Suppressor macrophage (primary cell): ENCODE measurements at places on chromosomes 5 and 9.

- DNase-seq, result peak; percentile 1
These were observed 1828.8 kb downstream of the MAT2B start for GRCh38 chr5:165334201-165334600.

DNA sequence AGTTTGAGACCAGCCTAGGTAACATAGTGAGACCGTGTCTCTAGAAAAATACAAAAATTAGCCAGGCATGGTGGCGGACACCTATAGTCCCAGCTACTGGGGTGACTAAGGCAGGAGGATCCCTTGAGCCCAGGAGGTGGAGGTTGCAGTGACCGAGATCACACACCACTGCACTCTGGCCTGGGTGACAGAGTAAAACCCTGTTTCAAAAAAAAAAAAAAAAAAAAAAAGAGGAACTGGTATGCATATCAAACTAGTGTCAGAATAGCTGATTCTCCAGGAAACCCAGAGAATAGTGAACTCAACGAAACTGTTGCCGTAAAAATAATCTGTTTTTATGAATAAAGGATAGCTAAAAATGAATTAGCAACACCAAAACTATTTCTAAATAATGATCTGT is 126.6 kb upstream of the BASP1 start:
- DNase-seq, result peak; percentile 53

- no peak for DNase-seq
These were observed 1163.0 kb downstream of the TAF11L14 start for GRCh38 chr5:18797222-18797621.

GRCh38 chr5:11248966-11249365 is 487.9 kb upstream of the DAP start:
- no peak for DNase-seq

DNA sequence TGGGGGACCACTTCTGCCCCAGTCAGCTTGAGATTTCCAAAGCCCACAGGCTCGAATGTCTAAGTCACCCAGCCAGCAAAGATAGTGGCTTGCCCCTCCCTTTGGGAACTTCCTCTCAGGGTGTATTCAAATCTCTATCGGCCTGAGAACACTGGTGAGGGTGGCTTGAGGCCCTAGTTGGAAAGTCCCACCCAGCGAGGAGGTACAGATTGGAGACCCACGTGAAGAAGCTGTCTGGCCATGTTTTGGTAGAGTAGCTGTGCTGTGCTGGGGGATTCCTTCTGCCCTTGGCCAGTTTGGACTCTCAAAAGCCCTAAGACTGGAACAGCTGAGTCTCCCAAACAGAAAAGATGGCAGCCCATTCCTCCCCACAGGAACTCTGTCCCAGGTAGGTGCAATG is 172.7 kb upstream of the RIOK2 start:
- no peak for DNase-seq

DNA sequence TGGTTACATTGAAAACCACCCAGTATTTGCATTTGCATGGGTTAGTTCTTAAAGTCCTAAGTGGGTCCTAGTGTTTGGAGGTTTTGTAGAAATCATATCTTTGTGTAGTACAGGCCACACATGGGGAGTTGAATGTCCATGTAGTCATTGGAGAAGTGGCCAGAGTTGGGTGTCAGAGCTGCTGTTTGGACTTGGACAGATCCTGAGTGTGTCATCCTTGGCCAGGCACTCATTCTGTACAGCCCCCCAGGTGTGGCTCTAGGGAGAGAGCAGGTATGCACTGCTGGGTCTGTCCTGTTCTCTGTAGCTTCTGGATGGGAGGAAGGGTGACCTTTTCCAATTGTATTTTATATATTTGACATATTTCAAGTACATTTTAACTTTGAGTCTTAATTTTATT is 82.4 kb downstream of the IQGAP2 start:
- DNase-seq, result no peak

- DNase-seq, result no peak
These were observed 708.6 kb upstream of the WWC1 start for GRCh38 chr5:167582886-167583285.

- no peak for DNase-seq
These were observed 244.8 kb upstream of the MPDZ start for GRCh38 chr9:13524245-13524644.

GRCh38 chr5:151075698-151076331 is 5.0 kb downstream of the TNIP1 start:
- peak; percentile 41 for DNase-seq

DNA sequence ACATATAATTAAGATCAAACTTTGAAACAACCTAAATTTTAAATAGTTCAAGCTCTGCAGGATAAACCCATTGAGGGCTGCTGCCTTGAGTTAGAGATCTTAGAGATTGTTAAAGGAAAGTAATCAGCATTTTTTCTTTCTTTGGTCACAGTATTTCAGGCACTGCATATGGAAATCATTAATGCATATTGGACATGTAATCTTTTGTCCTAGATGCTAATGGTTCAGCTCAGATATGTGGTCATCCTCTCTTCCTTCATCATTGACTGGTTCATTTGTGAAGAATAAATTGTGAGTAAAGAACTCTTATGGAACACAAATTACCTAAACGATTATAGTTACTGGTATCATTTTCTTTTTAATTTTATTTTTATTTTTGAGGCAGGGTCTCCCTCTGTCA is 82.0 kb upstream of the PRLR start:
- DNase-seq, result no peak

GRCh38 chr9:131181091-131181681 is 55.8 kb downstream of the NUP214 start:
- no peak for DNase-seq

DNA sequence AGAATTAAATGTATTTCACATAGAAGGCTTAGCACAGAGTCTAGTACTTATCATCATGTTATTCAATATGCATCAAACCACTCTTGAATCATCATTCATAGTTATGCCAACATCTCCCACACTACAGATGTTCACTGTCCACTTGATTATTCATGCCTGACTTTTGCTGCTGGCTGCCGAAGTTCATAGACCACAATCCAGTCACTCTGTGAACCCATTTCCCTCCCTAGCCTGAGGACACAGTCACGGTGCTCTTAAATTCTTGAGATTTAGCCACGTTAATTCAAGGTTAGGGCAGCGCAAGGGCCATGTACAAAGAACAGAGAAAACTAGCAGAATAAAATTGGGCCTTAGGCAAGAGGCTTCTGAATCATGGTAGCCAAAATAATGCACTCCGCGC is 32.4 kb downstream of the ABCA1 start:
- DNase-seq, result no peak

GRCh38 chr5:154648229-154648628 is 106.9 kb upstream of the LARP1 start:
- DNase-seq, result no peak

DNA sequence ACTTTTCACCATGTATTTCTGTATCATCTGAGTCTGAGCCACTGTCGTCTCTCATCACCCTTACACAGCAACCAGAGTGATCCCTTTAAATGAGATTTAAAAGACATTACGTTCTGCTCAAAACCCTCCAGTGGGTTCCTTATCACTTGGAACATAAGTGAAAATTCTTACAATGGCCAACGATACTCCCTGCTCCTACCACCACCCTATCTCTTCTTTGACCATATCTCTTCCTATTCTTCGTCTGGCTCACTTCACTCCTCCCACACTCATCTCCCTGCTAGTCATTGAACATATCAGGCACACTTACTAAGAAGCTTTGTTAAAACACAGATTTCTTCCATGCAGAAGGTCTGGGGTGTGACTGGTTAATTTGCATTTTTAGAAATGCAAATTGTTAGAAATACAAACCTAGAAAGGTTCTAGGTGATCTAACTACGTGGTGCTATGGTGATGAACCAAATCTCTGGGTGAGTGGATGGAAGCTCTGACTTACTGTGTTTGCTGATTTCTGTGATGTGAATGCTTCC is 166.6 kb upstream of the CD180 start:
- no peak for DNase-seq

GRCh38 chr9:83570359-83570758 is 32.2 kb upstream of the FRMD3 start:
- peak; percentile 15 for DNase-seq

- DNase-seq, result no peak
These were observed 1003.3 kb upstream of the COX7C start for GRCh38 chr5:85614489-85614888.

DNA sequence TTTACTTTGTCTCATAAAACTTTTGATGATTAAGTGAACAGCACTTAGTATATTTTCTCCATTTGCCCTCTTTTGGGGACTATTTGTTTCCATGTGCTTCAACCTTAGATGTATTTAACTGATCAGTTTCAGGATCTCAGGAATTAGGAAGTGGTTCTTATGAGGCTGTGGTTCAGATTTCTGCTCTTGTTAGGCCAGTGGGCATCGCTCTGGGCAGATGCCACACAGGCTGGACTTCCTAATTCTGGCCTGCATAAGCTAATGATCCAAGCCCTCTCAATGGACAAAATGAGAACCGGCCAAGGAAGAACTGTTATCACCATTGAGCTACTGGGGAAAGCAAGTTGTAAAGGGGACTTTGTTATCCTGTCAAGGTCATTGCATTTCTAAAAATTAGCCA is 6.9 kb downstream of the ARHGAP26 start:
- DNase-seq, result peak; percentile 79

DNA sequence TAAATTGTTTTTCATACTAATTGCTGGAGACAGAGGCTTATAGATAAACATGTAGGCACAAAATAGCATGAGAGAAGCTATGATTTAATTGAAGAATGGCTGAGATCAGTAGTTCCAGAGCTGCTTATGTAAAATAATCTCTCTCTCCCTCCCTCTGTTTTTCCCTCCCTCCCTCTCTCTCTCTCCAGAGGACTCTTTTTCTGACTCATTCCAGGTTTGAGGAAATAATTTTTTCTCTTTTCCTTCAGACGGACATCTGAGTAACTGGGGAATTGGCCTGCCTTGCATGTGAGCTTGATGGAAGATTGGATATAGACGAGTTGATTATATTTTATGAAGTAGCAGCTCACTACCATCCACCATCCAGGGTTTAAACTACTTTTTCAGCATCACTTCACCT is 35.5 kb downstream of the KCTD16 start:
- DNase-seq, result no peak

DNA sequence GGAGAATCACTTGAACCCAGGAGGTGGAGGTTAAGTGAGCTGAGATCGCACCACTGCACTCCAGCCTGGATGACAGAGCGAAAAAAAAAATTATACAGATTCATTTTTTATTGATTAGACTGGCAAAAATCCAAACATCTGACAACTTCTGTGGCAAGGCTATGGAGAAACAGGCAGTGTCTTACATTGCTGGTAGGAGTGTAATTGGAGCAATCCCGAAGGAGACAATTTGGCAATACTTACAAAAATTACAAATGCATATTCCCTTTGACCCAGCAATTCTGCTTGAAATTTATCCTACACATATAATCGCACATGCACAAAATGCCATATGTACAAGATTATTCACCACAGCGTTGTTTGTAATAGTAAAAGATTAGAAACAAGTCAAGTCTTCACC is 86.8 kb downstream of the MAPKAP1 start:
- DNase-seq, result no peak

GRCh38 chr5:159021901-159022556 is 77.7 kb downstream of the EBF1 start:
- DNase-seq, result peak; percentile 59

GRCh38 chr9:24245988-24246387 is 299.7 kb downstream of the IZUMO3 start:
- DNase-seq, result peak; percentile 23

GRCh38 chr5:166370928-166371690 is 1920.3 kb upstream of the WWC1 start:
- no peak for DNase-seq

GRCh38 chr9:93860694-93861658 is 94.2 kb downstream of the BARX1 start:
- peak; percentile 15 for DNase-seq

- DNase-seq, result no peak
These were observed 46.8 kb downstream of the NIPSNAP3B start for GRCh38 chr9:104810421-104811339.

GRCh38 chr5:133728475-133728874 is 116.1 kb upstream of the FSTL4 start:
- DNase-seq, result no peak

GRCh38 chr9:99445371-99445891 is 223.3 kb downstream of the SEC61B start:
- DNase-seq, result peak; percentile 76

DNA sequence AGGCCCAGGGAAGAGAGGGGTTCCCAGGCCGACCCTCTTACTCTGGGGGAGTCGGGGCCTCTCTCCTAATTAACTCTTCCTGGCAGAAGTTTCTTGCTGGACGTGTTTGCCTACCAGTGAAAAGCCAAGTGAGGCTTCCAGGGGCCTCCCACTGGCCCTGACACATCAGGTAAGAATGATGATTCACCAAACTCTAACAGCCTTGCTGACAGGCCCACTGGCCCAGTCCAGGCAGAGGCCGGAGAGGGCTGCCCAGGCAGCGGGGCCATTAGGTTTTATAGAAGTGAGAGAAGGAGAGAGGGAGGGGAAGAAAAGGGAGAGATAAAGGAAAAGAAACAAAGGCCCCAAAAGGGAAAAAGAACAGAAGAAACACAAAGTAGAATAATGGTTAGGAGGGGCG is 50.8 kb upstream of the FOXE1 start:
- DNase-seq, result no peak
